Aorta (tissue), 5 donors: ENCODE measurements at places on chromosomes 11 and 22.

DNA sequence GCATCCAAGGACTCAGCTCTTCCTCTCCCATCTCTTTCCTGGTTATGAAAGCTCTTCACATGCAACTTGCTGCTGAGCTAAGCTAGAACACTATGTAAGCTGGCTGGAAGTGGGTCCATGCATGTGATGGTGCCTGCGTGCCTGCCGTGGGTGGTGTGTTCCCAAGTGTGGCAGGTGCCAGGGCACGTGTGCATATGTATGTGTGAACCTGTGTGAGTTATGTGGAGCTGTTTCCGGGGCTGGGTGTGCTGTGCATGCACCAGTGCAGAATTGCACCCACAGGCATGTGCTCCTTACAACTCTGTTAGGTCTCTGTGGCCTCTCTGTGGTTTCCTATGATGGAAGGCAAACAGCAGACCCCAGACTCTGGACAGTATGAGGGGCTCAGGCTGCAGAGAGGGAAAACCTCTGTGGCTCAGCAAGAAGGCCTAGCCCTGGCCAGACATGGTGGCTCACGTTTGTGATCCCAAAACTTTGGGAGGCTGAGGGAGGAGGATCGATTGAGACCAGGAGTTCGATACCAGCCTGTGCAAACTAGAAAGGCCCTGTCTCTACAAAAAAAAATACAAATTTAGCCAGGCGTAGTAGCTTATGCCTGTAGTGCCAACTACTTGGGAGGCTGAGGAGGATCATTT, 4.1 kb upstream of the P2RY6 start:
- H3K27me3 ChIP-seq: no peaks in the 10 kb centered on the region
- H3K4me1 ChIP-seq: no peaks in the 10 kb centered on the region
- no peak overlapping the region for H3K4me3 ChIP-seq
- no peak overlapping the region for H3K27ac ChIP-seq
- H3K36me3 ChIP-seq: no peaks in the 10 kb centered on the region

GRCh38 chr11:118212781-118213191, 12.0 kb downstream of the JAML start:
- DNase-seq: no peak
- H3K27ac ChIP-seq: no peak overlapping the region
- no peaks in the 10 kb centered on the region for H3K27me3 ChIP-seq

DNA sequence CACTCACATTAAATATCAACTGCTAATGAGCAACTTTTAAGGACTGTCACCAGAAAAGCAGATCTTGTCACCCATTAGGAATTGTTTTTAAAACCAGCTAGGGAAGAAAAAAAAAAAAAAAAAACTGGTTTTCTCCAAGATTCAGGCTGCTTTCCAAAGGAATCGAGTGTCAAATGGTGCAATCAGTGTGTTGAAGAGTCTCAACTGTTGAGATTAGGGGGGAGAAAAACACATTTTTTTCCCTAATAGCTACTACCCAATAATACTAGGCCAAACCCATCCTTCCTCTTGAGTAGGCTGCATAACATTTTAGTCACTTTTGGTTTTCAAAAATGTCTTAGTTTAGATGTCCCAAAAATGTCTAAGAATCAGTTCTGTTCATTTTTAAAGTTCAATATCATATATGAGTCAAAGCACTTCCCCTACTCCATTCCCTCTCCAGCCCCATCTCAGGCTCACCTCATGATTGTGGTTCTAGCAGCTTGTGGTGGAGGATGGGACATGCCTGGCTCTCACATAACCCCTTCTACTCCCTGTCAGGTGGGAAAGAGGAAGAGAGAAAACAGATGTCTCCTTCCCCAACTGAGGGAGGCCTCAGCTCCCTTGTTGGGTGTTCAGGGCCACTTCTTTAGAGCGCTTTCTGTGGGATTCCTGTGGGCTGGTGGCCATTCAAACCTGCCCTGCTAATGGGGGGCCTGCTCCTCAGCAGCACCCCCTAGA, 193.6 kb downstream of the CWF19L2 start:
- H3K36me3 ChIP-seq: no peaks in the 10 kb centered on the region
- no peaks in the 10 kb centered on the region for H3K27me3 ChIP-seq
- H3K27ac ChIP-seq: no peak overlapping the region

GRCh38 chr11:64268893-64269539, 15.4 kb downstream of the BAD start:
- H3K4me3 ChIP-seq: peak overlapping the region; percentile 49
- no peaks in the 10 kb centered on the region for H3K36me3 ChIP-seq
- H3K4me1 ChIP-seq: no peaks in the 10 kb centered on the region
- H3K27me3 ChIP-seq: no peaks in the 10 kb centered on the region
- peak; percentile 81 for DNase-seq

- no peaks in the 10 kb centered on the region for H3K36me3 ChIP-seq
- H3K4me1 ChIP-seq: peaks cover 3% of the 10 kb centered on the region
- H3K4me3 ChIP-seq: no peak overlapping the region
- peak; percentile 42 for DNase-seq
Measured at GRCh38 chr22:46750863-46751443, 11.5 kb upstream of the TBC1D22A start.

- H3K4me1 ChIP-seq: no peaks in the 10 kb centered on the region
- H3K27me3 ChIP-seq: no peaks in the 10 kb centered on the region
- H3K27ac ChIP-seq: no peak overlapping the region
- no peak overlapping the region for H3K4me3 ChIP-seq
- no peaks in the 10 kb centered on the region for H3K36me3 ChIP-seq
Measured at GRCh38 chr11:45079943-45080719, 66.3 kb upstream of the PRDM11 start.

DNA sequence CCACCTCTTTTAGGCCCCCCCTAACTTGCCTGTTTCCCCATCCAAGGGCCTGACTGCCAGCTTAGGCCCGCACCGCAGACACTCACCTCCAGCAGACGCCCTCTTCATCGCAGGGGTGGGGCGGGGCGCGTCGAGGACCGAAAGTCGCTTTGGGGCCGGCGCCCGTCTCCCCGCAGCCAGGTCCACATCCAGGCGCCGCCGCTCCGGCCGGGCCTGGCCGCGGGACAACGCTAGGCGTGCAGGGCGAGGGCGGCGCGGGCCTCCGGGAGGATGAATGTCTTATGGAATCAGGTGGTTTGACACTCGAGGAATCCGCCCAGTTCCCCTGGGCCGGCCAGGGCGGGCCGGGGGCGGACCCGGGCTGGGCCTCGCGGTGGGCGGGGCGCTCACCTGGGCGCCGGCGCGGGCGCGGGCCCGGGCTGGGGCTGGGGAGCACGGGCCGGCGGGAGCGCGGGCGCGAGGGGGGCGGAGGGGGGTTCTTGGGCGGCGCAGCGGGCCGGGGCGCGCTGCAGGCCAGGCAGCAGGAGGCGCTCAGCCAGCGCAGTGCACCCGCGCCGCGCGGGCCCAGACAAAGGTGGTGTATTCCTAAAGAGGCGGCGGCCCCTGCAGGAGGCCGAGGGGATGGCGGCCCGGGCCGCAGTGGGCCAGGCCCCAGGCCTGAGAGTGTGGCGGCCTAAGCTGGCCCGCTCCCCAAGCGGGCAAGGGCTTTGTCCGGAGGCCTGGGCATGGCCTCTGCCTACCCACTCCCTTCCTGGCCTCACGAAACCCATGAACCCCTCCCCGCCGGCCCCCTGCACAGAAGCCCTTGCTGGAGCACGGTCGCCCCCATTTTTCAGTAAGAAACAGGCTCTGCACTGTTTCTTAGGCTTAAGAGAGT, 177.6 kb downstream of the IGLL1 start:
- DNase-seq: peak; percentile 55
- no peak overlapping the region for H3K4me3 ChIP-seq
- H3K36me3 ChIP-seq: no peaks in the 10 kb centered on the region
- H3K27ac ChIP-seq: no peak overlapping the region

DNA sequence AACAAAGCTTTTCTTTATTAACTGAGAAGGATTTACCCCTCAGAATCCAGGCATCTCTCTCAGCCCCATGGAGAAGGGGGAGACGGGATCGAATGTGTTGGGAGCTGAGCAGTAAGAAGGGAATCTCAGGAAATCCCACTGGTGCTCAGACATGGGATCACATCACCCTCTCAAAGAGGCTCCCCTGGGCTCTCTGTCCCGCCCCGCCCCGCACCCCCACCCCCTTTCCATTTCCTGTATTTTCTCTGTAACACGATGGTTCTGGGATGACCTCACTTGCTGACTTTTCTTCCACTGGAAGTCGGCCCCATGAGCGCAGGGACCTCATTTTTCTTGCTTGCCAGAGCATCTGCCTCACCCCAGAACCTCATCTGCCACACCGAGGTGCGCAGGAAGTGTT, 100.0 kb downstream of the RPS6KA4 start:
- H3K27ac ChIP-seq: no peak overlapping the region
- DNase-seq: peak; percentile 32
- H3K4me1 ChIP-seq: no peaks in the 10 kb centered on the region
- H3K36me3 ChIP-seq: no peaks in the 10 kb centered on the region
- H3K27me3 ChIP-seq: no peaks in the 10 kb centered on the region

DNA sequence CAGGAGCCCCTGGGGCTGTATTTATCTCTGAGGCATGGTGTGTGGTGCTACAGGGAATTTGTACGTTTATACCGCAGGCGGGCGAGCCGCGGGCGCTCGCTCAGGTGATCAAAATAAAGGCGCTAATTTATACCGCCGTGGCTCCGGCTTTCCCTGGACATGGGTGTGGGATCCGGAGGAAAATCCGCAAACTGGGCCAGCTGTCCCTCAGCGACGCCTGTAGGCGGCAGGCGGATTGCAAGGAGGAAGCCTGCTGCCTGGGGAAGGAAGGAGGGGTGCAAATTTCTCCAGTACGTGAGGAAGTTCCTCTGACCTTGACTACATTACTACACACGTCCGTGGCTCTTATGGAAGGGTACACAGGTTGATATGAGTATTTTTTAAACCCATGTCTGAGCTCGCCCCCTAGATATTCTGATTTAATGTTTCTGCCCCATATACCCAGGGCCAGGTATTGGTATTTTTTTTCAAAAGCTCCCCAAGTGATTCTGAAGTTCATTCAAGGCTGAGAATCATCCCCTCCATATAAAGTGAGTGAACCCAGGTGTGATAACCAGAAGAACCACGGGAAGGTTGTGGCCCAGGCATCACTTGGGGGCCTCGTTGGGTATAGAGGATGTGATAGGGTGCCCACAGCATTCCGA, 2.8 kb downstream of the MYOD1 start:
- H3K4me1 ChIP-seq: no peaks in the 10 kb centered on the region
- no peak for DNase-seq
- no peaks in the 10 kb centered on the region for H3K36me3 ChIP-seq
- no peak overlapping the region for H3K4me3 ChIP-seq
- no peak overlapping the region for H3K27ac ChIP-seq

- no peaks in the 10 kb centered on the region for H3K36me3 ChIP-seq
- no peaks in the 10 kb centered on the region for H3K27me3 ChIP-seq
- H3K4me1 ChIP-seq: no peaks in the 10 kb centered on the region
- H3K27ac ChIP-seq: no peak overlapping the region
- no peak overlapping the region for H3K4me3 ChIP-seq
- no peak for DNase-seq
Measured at GRCh38 chr11:66124564-66124963, 54.5 kb downstream of the PACS1 start.

GRCh38 chr11:3226846-3227567, 5.2 kb downstream of the MRGPRE start:
- no peak overlapping the region for H3K27ac ChIP-seq
- H3K4me1 ChIP-seq: no peaks in the 10 kb centered on the region
- no peaks in the 10 kb centered on the region for H3K36me3 ChIP-seq
- H3K27me3 ChIP-seq: no peaks in the 10 kb centered on the region
- DNase-seq: no peak

GRCh38 chr22:24207264-24208011, 26.2 kb downstream of the SUSD2 start:
- peaks cover 15% of the 10 kb centered on the region for H3K4me1 ChIP-seq
- H3K36me3 ChIP-seq: no peaks in the 10 kb centered on the region
- DNase-seq: no peak
- no peak overlapping the region for H3K4me3 ChIP-seq
- no peaks in the 10 kb centered on the region for H3K27me3 ChIP-seq

DNA sequence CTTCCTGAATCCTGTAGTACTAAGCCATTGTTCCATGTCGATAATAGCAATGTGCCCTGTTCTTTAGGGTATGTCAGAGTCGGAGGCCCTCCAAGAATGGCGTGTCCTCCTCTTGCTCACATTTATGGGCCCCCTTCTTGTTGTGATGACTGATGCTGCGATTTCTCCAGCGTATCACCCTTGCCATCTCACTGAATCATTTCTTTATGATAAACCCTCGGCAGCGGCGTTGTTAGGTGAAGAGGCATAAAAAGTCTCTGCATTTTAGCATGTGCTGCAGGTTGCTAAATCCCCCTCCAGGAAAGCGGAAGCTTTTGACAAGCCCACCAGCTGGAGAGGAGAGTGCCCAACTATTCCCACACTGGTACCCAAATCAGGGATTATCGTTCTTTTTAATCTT, 1045.3 kb downstream of the BRD1 start:
- no peak for DNase-seq
- H3K36me3 ChIP-seq: no peaks in the 10 kb centered on the region
- H3K4me1 ChIP-seq: no peaks in the 10 kb centered on the region
- no peak overlapping the region for H3K27ac ChIP-seq
- H3K4me3 ChIP-seq: no peak overlapping the region

- H3K27ac ChIP-seq: no peak overlapping the region
- H3K4me1 ChIP-seq: no peaks in the 10 kb centered on the region
- DNase-seq: peak; percentile 76
- H3K4me3 ChIP-seq: peak overlapping the region; percentile 22
- no peaks in the 10 kb centered on the region for H3K27me3 ChIP-seq
Measured at GRCh38 chr11:123560006-123560405, 94.4 kb downstream of the SCN3B start.

DNA sequence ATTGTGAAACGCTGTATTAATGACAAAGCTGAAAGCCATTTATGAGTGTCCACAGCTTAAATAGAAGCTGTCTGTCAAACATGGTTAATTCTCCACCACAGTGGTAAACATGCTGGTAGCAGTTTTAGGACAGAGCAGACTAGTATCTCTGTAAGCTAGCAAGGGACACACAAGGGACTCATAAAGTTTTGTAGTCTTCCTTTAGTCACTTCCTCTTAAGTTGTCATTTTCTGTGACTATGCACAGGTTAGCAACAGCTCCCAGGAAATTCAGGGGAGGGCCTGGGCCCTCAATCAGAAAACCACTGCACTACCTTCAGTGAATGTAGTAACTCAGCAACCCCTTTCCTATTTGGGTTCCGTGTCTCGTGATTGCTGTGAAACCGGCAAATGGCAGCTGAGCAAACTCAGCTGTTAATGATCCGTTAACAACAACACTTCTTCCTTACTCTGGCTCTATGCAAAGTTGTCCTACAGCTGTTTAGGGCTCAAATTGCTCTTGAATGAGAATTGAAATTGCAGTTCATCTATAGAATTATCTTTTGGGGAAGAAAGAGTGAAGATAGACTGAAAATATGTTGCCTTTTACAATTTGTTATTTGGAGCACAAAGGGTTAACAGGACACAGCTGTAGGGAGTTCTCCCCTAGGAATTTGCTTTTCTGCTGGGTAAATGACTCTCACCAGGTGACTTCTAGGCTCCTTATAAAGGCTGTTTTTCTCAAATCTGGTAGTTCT, at the start of gene MMP26:
MMP26 (plus strand) TSS at position 731 of the 736 bp plus-strand sequence.
- H3K27me3 ChIP-seq: no peaks in the 10 kb centered on the region
- H3K36me3 ChIP-seq: no peaks in the 10 kb centered on the region
- H3K4me3 ChIP-seq: no peak within 1 kb of the TSS
- no peak within 1 kb of the TSS for H3K27ac ChIP-seq

- no peak overlapping the region for H3K4me3 ChIP-seq
- no peaks in the 10 kb centered on the region for H3K36me3 ChIP-seq
- no peak overlapping the region for H3K27ac ChIP-seq
Measured at GRCh38 chr11:61028135-61028729, 56.8 kb downstream of the CD6 start.

- no peak overlapping the region for H3K27ac ChIP-seq
- no peaks in the 10 kb centered on the region for H3K4me1 ChIP-seq
- DNase-seq: no peak
- H3K4me3 ChIP-seq: no peak overlapping the region
Measured at GRCh38 chr11:98358551-98358950, 662.2 kb upstream of the CNTN5 start.
